Left cardiac atrium (tissue), 4 donors: ENCODE measurements at places on chromosomes 12 and 14. TPM values are rescaled to one million over a fixed set of nuclear protein-coding genes. Genes with fewer than 3 reads are reported as not detected.

Gene TPPP2
- 1.6 TPM for total RNA-seq

Gene ACOT6
- total RNA-seq, result not detected

Gene MGAT4C
- total RNA-seq, result 4.2 TPM

Gene ASB2
- 102 TPM for total RNA-seq

Gene ZC3H14
- total RNA-seq, result 38.0 TPM

Gene C1QL4
- not detected for total RNA-seq

Gene ASPG
- 168 TPM for total RNA-seq

Gene LRRK2
- total RNA-seq, result 7.7 TPM

Gene HSPA2
- total RNA-seq, result 29.8 TPM

Gene SSTR1
- 1.3 TPM for total RNA-seq

Gene KRT82
- total RNA-seq, result not detected

Gene IGFBP6
- total RNA-seq, result 139 TPM

Gene GLIPR1L1
- not detected for total RNA-seq

Gene TSPAN8
- total RNA-seq, result 1.2 TPM

Gene INSM2
- not detected for total RNA-seq

Gene EID3
- total RNA-seq, result 1.7 TPM

Gene KIF5A
- total RNA-seq, result 0.10 TPM

Gene SVOP
- total RNA-seq, result 0.12 TPM

GRCh38 chr14:69101331-69101826 is 51.5 kb downstream of the DCAF5 start:
- no peak for DNase-seq

DNA sequence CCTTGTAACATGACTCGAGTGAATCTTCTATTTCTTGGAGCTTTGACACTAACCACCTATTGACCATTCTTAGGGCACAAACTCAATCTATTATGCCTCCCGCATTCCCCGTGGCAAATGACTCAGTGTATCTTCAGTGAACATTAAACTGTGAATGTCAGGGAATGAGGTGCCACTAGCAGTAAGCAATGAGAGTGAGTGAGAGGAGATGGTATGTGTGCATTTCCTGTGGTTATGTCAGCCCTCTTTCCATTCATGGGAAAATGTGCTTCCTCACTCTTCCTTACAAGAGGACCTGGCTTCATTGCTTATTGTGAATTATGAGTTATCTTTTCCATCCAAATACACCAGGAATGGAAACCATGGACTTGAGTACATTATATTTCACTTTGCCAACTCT is 229.2 kb downstream of the EMP1 start:
- no peak for DNase-seq

DNA sequence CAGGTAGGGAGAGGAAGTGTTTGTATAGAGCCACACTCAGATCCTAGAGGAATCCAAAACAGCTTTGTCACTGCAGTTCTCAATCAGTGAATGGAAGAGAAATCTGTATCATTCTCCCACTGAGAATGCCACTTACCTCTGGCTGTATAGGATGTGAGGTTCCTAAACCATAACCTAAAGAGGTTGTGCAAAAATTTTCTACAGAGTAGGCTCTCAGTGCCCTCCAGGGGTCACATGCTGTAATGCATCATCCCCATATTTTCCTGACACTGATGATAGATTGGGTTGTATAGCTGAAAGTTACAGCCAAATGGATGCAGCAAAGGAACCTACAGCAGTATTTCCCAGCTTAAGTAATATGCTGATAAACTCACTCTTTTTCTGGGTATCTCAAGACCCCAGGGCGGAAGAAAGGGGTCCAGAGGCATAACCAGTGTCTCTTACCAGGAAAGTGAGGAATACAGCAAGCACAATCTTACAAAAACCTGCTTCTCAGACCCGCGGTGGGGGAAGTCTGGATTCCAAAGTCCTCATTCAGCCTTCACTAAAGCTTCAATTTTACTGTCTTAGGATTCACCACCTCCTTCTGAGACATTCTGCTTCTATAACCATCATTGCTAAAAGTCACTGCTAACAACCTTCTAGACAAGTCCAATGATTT is 3.8 kb downstream of the BCDIN3D start:
- no peak for DNase-seq

DNA sequence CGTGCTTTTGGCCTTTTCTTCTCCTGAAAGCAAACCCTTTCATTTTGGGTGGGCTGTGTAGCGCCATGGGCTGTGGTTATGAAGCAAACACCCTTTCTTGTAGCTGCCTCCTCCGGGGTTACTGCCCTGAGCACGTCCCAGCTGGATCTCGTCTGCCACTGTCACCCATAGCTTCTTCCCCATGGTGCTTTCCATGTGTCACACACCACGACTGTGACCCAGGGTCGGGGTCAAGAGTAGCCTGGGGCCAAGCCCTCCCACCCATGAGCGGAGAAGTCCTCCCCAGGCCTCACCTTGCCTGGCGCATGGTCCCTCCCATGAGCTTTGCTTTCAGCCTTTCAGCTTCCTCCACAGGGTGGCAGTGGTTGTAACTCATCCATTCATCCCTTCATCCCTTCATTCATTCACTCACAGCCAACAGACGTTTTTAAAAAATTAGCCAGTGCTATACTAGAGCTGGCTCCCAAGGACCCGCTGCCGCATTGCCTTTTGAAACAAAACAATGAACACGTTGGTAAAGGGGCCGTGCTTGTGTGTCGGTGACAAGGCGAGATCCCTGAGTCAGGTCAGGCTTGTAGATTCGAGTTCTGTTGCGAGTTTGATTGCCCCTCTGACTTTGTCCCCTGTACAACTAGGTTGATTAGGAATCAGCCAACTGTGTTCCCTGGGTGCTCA is 29.5 kb downstream of the MEG3 start:
- no peak for DNase-seq

DNA sequence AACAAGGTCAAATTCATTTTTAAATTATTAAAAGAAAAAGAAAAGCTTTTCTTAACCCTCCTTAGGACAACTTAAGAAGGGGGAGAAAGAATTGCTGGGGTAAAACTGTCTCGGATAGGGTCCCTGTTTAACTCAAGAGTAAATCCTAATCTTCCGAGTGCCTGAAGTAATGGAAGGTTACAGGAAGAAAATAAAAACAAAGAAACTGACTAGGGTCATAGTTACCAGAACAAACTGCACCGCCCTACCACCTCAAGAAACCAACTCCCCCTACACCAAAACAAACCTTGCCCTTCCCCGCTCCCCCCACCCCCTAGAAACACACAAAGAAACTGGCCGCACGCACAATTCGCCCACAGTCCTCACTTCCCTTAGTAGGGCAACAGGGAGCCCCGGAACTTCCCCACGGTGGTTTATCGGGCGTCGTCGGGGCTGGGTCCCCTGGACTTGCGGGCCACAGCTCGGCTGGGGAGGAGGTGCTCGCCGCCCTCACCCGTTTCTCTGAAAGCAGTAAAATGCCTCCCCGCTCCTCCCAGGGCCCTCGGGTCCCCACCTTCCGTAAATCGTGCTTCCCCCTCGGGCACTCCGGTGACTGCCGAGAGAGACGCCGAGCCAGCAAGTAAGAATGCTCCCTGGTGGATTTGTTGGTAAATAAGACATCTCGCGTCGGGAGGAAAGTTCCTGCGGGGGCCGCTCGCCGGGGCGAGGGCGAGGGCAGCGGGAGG is 2.4 kb downstream of the SINHCAF start:
- DNase-seq, result peak; percentile 42

- DNase-seq, result no peak
Measured at GRCh38 chr12:230925-231671, 17.1 kb upstream of the SLC6A12 start.

DNA sequence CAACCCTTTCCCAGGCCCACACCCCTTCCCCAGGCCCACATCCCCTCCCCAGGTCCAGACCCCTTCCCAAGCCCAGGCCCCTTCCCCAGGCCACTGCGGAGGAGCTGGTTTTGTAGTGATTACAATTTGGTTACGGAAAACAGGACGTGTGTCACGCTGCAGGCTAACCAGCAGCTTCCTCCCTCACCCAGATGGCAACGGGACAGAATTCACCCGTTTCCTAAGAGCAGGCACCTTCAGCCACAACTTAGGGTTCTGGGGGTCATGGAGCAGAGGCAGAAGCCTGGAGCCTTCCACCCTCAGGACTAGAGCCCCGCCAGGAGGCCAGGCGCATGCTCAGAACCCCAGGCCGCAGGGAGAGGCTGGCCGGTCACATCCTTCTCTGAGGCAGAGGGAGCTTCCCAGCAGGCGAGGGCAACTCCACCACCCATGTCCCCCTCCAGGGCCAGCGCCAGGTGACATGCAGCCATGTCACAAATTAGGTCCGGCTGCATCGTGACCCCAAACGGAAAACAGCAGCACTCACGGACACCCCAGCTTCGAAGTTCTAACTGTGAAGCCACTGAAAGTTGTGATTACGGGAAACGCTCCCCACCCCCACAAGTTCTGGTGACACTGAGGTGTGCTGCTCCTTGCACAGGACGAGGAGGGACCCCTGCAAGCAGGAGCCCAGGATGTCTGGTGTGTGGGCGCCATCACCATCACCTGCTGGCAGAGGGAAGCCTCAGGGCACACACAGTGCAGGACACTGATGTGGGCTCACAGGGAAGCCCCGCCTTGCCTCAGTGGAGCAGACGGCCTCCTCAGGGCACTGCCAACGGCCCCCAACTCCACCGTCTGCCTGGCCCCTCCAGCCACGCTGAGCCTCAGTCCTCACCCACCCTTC is 7.7 kb downstream of the BRF1 start:
- no peak for DNase-seq

DNA sequence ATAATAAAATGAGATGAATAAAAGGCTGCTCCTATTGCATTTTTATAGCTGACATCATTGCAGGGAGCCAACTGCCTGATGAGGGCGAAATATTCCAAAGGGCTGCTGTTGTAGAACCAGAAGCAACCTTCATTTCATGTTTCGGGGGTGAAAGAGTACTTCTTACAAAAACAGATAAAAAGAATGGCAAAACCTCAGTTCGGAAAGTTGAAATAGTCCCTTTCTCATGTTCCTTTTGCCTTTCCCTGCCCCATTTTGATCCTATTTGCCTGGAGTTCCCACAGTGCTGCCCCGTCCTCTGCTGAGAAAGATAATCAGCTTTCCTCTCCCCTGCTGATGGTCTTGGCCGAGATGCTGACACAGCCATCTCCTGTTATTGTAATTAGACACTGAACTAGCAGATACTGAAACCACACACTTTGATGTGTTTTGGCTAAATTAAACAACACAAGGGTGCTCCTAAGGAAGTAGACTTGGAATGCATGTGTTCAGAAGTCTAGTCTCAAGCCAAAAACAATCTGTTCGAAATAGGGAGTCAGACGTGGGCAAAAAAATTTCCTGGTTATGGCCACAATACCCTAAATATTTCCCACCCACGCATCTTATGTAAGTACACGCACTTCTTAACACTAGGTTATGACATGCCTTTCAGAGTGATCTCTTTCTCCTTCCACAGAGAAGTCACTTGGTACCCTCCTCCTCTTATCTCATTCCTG is 117.2 kb downstream of the PPM1H start:
- DNase-seq, result peak; percentile 33

DNA sequence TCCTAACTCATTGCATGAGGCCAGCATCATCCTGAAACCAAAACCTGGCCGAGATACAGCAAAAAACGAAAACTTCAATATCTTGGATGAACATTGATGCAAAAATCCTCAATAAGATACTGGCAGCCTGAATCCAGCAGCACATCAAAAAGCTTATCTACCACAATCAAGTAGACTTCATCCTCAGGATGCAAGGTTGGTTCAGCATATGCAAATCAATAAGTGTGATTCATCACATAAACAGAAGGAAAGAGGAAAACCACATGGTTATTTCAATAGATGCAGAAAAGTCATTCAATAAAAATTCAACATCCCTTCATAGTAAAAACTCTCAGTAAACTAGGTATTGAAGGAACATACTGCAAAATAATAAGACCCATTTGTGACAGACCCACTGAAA is 56.5 kb upstream of the PPFIA2 start:
- no peak for DNase-seq

GRCh38 chr12:54126696-54127537 is 61.9 kb downstream of the SMUG1 start:
- peak; percentile 81 for DNase-seq

GRCh38 chr14:104005489-104005888 is 63.2 kb upstream of the RD3L start:
- DNase-seq, result no peak

- no peak for DNase-seq
Measured at GRCh38 chr12:95088379-95088778, 15.0 kb upstream of the NR2C1 start.

DNA sequence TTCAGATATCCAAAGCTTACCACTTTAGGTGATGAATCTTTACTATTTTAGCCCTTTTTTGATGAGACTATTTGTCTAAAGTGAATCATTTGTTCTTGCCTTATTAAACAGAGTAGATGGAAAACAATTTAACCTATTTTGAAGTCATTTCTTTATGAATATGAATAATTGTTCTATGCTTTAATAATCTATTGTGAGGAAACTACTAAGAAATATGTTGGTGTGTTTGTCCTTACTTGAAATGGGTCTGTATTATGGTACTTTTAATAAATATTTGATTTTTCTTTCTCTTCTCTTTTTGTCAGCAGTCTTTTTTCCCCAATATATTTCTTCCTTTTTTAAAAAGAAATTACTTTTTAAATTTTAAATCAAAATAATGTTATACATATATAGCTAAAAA is 24.4 kb downstream of the HSD17B6 start:
- no peak for DNase-seq

GRCh38 chr12:76032043-76032981 is 736 bp upstream of the PHLDA1 start:
- peak; percentile 68 for DNase-seq

- peak; percentile 62 for DNase-seq
Measured at GRCh38 chr12:99984271-99985128, at the start of gene ANKS1B. Gene ANKS1B, minus strand, starts transcription at chr12:99984936. Its CDS starts 699 bp downstream, at chr12:99984237.

DNA sequence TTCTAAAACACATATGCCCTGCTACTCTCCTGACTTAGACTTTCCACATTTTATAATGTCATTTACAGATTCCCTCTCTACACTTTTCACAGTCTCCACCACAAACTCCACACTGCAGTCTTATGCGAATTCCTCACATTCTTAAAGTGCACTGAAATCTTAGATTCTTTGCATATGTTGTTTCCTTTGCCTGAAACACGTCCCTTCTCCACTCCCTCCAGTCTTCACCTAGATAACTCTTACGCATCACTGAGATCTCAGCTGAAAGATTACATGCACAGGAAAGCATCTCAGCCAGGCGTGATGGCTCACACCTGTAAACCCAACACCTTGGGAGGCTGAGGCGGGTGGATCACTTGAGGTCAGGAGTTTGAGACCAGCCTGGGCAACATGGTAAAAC is 3.8 kb upstream of the ARHGAP9 start:
- no peak for DNase-seq

GRCh38 chr12:124976999-124977398 is 11.9 kb downstream of the DHX37 start:
- no peak for DNase-seq

GRCh38 chr12:91880528-91880927 is 265.1 kb downstream of the BTG1 start:
- no peak for DNase-seq

GRCh38 chr12:67645601-67646000 is 2.9 kb upstream of the DYRK2 start:
- DNase-seq, result no peak

- DNase-seq, result no peak
Measured at GRCh38 chr14:90547968-90548367, 151.1 kb downstream of the CALM1 start.

- DNase-seq, result no peak
Measured at GRCh38 chr14:62066304-62066703, 304.1 kb downstream of the SNAPC1 start.

GRCh38 chr14:103684871-103685270 is 30.4 kb downstream of the XRCC3 start:
- DNase-seq, result no peak
